ENCODE measurements at places on chromosomes 1 and 21.

DNA sequence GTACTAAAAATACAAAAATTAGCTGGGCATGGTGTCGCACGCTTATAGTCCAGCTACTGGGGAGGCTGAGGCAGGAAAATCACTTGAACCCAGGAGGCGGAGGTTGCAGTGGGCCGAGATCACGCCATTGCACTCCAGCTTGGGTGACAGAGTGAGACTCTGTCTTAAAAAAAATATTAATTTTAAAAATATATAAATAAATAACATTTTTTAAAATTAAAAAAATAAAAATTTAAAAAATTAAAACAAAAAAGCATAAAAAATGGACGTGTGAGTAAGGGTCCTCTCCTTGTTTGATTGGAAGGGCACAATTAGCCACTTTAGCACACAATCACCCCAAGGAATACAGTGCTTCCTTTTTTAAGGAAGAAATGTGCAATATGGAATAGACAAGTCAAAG, 18.6 kb downstream of the EBNA1BP2 start:
- no peak for DNase-seq

DNA sequence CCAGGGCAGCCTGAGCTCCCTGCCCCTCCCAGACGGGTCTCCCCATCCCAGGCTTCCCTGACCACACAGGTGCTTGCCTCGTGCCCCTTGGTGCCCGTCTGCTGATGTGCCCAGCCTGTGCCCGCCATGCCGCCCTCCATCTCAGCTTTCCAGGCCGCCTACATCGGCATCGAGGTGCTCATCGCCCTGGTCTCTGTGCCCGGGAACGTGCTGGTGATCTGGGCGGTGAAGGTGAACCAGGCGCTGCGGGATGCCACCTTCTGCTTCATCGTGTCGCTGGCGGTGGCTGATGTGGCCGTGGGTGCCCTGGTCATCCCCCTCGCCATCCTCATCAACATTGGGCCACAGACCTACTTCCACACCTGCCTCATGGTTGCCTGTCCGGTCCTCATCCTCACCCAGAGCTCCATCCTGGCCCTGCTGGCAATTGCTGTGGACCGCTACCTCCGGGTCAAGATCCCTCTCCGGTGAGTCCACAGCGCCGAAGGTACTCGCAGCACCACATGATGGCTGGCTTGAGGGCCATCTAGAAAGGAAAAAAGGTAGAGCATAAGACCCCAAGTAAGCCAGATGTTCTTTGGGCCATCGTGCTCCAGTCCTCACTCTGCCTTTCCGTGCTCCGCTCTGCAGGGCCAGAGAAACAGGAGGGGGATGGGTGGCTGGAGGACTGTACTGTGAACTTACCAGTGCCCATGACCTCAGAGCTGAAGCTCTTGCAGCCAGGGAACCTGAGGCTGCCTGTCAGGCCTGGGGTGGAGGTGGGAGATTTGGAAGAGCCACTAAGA, 1.4 kb downstream of the ADORA1 start:
- no peak for DNase-seq

GRCh38 chr1:87956072-87956471, 627.4 kb downstream of the LMO4 start:
- no peak for DNase-seq

DNA sequence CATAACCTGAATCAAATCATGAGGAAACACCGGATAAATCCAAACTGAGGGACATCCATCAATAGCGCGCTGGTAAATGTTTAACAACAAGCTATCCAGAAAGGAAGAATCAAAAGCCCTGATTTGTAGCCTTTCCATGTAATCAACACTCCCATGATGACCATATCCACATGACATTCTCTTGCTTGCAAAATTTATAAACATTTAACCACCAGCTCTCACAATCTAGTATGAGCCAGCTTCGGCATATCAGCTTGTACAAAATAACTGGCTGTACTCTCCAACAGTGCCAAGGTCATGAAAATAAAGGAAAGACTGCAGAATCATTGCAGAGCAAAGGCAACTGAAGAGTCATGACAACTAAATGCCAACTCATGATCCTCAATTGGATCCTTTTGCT, 15.7 kb downstream of the HSD11B1 start:
- no peak for DNase-seq

DNA sequence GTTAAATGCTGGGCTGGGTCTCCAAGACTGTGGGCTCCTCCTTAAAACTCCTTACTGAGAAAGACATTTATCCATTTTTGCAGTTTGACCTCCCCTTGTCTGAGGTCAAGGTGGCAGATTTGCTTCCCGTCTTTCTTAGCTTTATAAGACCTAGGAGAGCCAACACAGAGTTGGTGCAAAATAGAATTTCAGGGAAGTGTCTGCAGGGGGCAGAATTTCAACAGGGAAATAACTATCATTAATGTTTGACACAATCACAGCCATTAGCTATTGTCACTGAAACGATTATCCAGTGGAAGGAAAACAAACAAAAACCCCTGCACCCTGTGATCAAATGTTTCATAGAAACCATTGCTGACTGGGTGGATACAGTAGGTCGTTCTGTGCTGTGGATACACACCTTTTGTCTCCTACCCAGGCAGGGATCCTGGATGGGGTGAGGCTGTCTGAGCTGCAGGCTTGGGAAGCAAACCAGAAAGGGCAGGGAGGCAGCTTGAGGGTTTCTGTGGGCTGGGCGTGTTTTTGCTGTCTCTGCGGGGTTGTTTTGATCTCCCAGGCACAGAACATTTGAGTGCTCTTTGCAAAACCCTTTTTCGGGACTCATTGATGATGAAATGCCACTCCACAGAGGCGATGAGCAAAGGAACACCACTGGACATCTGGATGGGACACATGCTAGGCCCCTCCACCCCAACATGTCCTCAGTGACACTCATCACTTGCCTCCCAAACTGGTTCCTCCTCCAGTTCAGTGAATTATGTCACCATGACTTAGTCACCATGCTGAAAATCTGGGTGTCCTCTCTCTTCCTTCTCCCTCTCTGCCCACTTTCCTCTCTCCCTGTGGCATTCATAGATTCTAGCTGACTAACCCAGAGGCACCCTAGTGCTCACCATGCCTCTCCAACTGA, 94.2 kb upstream of the SERBP1 start:
- DNase-seq, result no peak

DNA sequence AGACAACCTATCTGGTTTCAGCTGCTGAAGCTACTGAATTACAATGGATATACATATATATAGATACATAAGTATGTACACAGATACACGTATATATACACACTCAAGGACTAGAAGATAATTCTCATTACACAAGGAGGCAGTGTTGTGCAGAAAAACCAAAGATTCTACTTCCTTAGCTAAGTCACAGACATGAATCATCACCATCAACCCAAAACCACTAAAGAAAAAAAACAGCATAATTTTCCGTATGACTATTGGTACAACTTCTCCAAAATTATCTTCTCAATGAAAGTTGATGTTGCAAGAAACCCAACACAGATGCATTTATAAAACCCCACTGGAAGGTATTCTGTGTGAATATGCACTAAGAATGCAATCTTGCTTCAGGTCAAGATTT, 36.8 kb upstream of the RPF1 start:
- no peak for DNase-seq

- no peak for DNase-seq
Observed at GRCh38 chr1:94120570-94120901, 412 bp downstream of the ABCA4 start.

- no peak for DNase-seq
Observed at GRCh38 chr1:44021581-44022321, 9.5 kb downstream of the SLC6A9 start.
